Ascending aorta (tissue), 2 donors: ENCODE measurements at places on chromosomes 1 and 21. TPM values are rescaled to one million over a fixed set of nuclear protein-coding genes. Genes with fewer than 3 reads are reported as not detected.

DNA sequence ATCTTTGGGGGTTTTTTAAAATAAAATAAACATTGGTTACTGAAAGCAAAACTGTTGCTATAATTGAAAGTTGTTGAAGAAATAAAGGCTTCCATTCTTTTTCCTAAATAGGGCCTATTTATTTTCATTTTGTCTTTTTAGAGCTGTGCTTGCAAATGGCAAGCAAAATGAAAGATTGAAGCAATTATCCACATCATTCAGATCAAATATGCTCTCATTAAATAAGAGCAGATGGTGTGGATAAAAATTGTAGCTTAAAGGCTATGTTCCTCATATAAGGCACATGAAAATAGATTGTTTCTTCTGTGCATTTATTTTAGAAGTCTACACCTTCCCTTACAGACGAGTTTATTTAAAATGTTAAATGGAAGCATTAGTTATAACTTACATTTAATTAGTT is 1317.7 kb downstream of the MRPL39 start:
- DNase-seq, result no peak

DNA sequence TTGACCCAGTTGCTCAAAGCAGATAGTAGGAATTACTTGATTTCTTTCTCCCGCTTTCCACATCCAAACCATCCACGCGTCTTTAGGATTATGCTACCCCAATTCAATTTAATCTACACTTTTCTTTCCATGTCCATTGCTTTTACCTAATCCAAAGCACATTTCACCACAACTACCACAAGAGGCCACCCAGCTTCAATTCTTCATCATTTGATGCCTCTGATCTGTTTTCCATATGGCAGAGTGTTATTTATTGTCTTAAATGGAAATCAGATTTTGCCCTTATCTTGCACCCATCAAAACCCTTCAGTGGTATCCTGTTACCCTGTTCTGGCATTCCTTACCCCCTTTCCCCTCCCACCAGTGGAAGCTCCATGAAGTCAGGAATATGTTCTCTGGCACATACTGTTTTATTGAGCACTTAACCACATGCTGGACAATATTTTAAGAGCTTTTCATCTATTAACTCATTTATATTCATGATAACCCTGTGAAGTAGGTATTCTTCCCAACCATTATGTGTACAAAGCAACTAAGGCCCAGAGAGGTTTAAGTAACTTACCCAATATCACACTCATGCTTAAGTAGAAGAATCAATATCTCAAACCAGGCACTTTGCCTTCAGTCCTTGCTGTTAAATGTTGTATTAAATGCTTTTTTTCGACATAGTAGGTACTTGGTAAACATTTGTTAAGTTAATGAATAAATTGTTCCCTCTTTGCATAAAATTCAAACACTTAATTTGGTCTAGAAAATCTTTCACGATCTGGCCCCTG is 34.6 kb downstream of the CLIC4 start:
- no peak for DNase-seq

DNA sequence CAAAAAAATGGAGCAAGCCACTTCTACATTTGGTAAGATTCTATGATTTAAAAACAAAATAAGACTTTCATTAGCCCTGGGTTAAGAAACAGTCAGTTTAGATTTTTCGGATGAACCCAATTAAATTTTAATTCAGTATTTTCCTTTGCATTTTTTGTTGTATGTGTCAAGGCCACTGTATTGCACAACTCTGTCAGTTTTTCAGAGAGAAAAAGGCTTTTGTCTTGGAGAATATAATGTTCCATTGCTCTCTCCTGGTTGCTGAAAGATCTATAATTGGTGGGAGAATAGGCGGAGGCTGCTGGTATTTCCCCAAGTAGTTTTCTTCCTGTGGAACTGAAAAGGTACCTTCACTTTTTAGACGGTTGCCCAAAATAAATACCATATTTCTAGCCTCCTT is 84.6 kb downstream of the NEGR1 start:
- no peak for DNase-seq

DNA sequence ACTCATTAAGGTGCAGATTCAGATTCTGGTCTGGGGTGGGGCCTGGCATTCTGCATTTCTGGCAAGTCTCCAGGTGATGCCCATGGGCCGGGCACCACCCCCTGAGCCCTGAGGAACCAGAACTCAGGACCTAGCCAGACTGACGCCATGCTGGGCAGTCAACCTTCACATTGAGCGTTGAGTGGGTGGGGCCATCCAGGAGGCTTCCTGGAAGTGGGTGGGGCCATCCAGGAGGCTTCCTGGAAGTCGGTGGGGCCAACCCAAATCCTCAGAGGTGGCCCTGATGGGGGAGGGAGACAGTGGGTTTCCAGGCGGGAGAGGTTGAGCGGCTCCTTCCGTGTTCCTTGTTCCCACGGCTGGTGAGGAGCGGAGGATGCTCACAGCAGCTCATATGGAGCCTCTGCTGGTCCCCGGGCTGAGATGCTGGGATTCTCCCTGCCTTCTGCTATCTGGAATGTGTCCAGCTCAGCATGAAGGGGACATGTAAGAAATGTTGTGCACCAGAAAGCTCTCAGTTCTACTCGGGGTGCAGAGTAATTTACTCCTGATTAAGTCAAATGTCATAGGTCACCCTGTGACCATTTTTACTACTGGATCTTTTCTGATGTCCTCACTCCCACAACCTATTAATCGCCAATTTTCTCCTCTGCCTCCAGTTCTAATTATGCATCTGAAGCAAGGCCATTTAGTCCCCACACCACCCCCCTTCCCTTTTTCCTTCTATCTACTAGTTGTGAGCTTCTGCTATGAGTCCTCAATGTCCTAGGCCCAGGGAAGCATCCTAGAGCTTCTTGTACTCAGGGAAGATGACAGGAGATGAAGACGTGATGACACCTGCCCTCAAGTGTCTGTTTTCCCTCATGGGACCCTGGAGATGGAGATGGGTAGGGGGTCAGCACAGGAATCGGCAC is 435.4 kb downstream of the PTPRU start:
- DNase-seq, result no peak

Gene KCNE2
- total RNA-seq, result not detected

DNA sequence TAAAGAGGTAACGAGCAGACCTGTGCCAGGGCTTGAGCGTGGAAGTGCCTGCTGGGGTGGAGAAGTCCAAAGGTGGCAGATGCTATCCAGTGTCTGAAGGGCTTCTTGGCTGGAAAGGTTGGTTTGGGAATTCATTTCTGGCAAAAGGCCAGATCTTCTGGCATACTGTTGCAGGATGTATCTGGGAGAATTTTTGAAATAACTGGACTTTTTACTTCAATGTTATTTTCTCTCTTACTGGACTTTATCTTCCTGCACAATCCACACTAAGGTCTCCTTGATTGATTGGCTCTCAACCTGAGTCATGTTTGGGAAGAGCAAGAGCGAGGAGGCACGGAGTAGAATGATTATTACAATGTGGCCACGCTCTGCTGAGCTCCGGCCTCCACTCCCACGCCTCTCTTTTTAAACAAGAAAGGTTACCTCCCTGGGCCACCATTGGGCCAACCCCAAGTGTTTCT is 278.4 kb downstream of the TM2D1 start:
- DNase-seq, result no peak

- no peak for DNase-seq
Observed at GRCh38 chr1:71687376-71687775, 595.0 kb downstream of the NEGR1 start.

DNA sequence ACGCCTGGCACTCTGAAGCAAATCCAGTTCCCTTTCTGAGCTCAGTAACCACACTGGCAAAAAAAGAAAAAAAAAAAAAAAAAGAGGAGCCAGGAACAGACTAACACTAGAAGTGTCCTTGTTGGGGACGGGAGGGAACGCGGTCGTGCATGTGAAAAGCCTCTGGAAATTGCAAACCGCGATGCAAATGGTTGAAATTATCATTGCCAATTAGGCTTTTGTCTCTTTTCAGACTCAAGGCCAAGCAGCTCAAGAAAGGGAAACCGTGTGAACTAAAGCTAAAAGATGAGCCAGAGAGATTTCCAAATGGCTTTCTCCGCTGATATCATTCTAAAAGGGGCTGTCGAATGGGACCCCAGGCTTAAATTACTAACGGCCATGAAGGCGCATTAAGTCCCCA is 13.5 kb downstream of the TRABD2B start:
- peak; percentile 33 for DNase-seq

DNA sequence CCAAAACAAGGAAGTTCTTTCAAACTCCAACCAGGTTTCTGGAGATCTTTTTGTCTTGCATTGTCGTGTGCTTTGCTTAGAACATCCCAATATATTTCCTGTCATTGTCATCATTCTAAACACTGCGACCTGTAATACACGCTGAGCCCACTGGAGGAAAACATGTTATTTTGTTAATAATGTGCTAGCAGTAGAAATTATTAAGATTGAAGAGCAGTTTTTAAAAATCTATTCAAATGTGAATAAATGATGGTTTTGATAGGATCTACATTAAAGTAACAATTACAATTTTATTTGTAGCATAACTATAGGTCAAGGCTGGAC is 268.5 kb downstream of the PTPRC start:
- no peak for DNase-seq

DNA sequence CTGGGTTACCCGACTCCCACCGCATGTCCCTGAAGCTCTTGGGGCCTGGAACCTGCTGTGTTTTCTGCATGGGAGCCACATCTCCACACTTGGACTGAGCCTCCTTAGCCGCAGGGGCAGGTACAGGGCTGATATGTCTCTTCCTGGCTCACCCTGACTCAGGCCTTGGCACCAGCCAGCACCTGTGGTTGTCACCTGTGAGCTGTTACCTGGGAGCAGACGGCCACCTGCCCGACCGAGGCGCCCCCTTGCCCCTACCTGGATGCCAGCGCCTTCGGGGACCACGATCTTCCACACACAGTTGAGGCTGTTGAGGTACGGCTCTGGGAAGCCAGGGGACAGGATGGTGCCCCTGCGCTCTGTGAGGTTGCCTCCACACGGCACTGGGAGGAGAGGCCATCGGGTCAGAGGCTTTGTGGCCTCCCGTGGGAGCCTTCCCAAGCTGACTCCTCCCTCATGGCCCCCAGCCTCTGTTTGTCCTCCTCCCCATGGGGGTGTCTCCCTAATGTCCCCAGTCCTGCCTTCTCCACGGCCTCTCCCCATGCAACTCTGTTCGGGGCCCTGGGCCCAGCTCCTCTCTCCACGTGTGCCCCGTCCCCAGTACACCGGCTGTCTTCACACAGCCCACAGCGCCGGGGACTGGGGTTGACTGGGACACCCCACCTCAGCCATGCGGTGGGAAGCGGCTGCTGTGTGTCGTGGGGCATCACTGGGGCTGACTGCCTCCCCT is 152.0 kb downstream of the ZSCAN20 start:
- DNase-seq, result no peak

Gene DOP1B
- total RNA-seq, result 4.5 TPM
